ENCODE measurements at places on chromosomes 5 and 9.
A peak's percentile ranks its signal among the peaks of the same experiment; 100 is the strongest.

- no peak for DNase-seq
These were observed 23.5 kb upstream of the MOCS2 start for GRCh38 chr5:53133020-53133419.

DNA sequence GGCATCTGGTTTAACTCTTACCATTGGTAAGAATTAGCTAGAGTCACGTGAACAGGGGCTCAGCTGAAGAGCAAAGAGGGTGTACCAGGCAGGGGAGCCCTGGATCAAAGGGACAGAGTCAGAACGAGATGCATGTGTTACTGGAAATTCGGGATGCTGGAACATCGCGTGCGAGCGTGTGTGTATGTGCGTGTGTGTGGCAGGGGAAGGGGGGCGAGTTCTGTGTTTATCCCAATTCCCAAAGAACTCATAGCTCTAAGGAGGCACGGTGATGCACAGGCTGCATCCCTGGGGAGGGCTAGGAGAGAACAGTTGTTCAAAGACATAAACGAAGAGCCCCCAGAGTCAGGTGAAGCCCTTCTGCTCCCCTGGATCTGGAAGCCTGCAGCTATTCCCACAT lies 353.3 kb downstream of the GADD45G start:
- no peak for DNase-seq

- peak; percentile 70 for DNase-seq
These were observed 113.7 kb downstream of the TRPM6 start for GRCh38 chr9:74773886-74774479.

- DNase-seq, result peak; percentile 59
These were observed 51.1 kb downstream of the C9orf152 start for GRCh38 chr9:110156902-110157301.

DNA sequence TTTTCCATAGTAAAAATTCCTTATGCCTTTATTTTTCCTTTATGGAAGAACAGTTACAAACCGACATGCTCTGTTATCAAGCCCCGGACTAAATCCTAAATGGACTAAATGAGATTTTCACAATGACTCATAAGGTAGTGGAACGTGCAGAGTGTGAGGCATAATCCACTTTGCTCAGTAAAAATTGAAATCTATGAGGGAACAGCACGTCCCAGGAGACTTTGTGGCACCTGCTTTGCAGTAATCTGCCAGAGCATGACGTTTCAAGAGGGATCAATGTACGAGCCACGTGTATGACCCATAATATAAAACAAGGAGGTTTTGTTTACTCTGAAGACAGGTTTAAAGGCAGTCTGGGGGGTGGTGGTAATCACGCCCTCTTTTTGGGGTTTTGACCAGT lies 83.8 kb upstream of the GNA14 start:
- DNase-seq, result no peak

- no peak for DNase-seq
These were observed 12.2 kb upstream of the SPINK4 start for GRCh38 chr9:33227741-33228140.

DNA sequence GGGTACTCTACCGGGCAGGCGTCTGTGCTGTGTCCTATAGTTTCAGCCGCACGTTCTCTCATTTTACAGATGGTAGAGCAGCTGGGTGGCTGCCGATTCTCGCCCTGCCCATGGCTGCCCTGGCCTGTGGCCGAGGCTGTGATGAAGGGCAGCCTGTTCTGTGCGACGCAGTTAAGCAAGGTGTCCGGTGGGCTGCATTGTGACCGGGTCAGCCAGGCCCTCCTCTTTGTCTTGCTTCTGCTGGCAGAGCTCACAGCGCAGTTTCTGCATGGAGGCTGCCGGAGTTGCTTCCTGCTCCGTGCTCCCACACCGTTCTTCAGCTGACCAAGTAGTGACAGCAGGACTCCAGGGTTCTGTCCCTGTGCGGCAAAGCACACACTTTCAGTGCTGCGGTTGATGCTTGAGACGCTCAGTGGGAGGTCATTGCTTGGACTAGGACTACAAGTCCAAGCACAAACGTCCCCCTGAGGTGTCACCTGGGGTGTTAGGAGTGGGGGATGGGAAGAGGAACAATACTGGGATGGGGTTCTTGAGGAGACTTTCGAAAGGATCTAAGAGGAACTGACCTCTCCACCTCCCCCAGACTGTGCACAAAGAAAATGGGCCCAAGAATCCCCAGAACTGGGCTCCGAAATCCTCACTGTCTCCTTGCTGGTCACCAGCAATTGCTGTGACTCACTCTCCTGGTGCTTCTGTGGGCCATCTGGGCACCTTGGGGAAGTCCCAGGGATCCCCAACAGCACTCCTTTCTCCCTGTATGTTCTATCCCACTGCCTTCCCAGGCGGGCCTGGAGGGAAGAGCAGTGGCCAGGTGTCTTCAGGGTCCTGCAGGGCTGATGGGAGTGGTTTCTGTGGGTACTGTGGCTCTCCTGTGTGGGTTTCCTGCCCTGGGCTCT lies 58.2 kb downstream of the GADD45G start:
- DNase-seq, result peak; percentile 47
